ENCODE measurements at places on chromosomes 12 and 14.
A peak's percentile ranks its signal among the peaks of the same experiment; 100 is the strongest.

DNA sequence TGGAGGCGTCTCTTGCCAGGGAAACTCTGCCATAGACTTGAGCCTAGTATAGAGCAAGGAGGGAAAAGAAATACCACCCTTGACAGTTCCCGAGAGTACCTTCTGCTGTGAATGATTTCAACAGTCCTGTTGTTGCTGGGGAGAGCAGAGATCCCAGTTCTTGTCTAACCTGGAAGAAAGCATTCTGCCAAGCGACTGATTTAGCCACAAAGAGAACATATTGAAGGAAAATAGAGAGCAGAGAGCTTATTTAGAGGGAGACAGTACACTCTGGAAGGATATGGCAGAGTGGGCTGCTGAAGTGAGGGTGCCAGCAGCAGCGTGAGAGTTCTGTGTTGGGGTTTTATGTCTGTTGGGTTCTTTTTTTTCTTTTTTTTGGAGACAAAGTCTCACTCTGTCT lies 966.9 kb upstream of the TMEM132C start:
- DNase-seq, result no peak

DNA sequence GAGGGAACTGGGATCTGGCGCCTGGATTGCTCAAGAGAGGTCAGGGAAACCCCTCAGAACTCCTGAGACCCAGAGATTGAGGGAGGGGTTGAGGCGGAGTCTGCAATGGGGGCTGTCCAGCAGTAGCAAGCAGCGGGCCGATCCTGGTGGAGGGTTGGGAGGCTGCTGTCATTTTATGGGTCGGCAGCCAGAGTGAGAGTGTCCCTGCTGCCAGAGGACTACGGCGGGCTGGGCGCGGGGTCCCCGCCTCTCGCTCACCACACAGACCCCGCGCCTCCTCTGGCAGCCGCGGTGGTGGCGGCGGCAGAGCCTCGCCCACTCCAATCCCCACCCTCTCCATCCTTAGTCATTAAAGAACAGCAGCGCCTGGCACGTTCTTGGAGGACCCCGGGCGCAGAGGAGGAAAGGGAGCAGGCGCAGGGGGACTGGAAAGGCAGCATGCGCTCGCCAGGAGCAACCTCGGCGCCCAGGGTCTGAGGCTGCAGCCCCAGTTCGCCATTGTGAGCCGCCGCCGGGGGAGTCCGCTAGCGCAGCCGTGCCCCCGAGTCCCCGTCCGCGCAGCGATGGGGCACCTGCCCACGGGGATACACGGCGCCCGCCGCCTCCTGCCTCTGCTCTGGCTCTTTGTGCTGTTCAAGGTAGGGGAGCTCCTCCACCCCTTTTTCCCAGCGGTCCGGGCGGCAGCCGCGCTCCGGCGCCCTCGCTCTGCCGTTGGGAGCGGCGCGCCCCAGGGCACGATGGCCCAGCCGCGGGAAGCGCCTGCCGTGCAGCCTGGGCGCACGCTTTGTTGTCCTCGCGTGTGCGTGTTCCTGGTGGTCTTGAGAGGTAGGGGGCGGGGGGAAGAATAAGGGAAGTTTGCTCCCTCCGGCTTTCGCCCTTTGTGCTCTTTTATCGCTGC lies at the start of gene PTPRO:
PTPRO (plus strand) TSS at position 345 of the 898 bp plus-strand sequence.
- no peak for DNase-seq

DNA sequence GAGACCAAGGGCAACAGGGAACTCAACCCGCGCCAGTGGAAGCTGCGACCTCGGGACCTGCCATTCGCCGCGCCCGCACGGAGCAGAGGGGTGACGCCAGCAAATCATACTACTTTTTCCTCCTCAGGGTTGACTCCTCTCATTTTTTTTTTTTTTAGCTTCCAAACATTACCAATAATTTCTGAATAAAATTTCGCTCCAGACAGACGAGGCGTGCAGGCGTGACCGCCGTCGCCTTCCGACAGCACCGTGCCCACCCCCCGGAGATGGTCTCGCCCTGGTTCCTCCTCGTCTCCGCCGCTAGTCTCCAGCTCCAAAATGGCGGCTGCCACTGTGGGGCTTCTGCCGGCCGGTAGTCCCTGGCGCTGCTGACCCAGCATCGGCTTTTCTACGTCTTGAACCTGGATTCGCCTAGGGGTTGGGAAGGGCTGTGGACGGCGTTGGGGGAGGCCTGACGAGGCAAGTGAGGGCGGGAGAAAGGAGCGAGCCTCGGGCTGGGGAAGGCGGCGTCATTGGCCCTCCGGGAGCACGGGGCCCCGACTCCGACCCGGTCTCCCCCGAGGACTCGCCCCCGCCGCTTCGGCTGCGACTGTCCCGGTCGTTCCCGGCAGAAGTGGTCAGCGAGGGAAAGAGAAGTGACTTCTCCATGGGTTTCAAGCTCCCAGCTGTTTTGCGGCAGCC lies at the start of the genes CPSF2 and NDUFB1:
CPSF2 (plus strand) TSS at position 300 of the 681 bp plus-strand sequence. CDS start 9,016 bp downstream, outside the sequence.
NDUFB1 (minus strand) TSS at position 37 of the 681 bp plus-strand sequence. CDS start 4,069 bp downstream, outside the sequence.
- DNase-seq, result peak; percentile 87

GRCh38 chr14:54487771-54488170 lies 1.0 kb downstream of the GMFB start:
- no peak for DNase-seq

GRCh38 chr12:66004922-66005703 lies 125.4 kb downstream of the LLPH start:
- DNase-seq, result no peak

- no peak for DNase-seq
These were observed 6.2 kb downstream of the C1QL4 start for GRCh38 chr12:49330631-49331379.

GRCh38 chr14:88975043-88975830 lies 150.8 kb downstream of the TTC8 start:
- DNase-seq, result no peak

DNA sequence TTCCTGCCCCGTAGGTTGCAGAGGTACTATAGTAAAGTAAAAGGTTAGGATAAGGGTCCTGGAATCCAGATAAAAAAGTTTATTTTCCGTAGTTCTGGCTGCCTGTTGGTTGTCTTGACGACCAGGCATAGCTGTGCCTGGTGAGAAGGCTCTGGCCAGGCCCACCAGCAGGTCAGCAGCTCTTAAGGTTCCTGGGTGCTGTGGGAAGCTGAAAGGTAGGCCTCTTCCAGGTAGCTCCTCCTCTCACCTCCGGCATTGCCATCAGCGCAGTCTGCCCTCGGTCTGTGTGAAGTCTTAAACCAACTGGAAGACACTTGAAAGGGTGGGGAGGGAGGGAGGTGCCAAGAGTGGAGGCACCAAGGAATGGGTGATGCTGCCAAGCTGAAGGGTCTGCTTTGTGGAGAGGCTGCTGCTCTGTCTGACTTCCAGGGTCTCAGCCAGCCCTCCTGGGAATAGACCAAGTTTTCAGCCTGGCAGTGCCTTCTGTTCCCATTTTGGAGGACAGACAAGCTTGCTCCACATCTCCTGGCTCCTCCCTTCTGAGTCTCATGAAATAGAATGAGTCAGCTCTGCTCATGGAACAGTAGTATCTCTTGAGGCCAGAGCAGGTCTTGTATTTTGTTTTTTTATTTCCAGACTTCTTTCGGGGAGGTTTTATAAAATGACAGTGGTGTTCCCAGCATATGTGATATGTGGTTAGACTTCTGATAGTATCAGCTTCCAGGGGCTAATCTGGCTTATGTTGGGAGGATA lies 5.2 kb upstream of the ACADS start:
- no peak for DNase-seq

- DNase-seq, result no peak
These were observed 255.8 kb downstream of the CCDC91 start for GRCh38 chr12:28446031-28446430.

DNA sequence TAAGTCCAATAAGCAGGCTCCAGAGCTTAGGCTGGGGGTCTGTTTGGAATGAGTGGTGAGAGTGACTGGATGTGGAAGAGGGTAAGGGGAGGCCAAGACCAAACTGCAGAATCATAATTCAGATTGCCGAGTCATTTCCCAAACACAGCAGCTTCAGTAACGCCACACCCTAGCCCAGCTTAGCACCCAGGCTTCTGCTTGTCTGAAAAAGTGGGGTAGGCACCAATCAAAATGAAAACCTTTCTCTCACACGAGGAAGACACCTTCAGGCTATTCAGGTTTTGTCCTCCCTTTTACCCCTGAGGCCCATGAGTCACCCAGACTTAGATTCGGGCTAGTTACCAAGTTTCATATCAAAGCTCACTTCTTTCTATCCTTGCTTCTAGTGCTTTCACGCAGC lies 306.1 kb downstream of the DAD1 start:
- no peak for DNase-seq

GRCh38 chr12:93862424-93862823 lies 185.2 kb downstream of the CRADD start:
- DNase-seq, result no peak

GRCh38 chr14:86035882-86036281 lies 505.9 kb downstream of the FLRT2 start:
- no peak for DNase-seq

GRCh38 chr12:15705606-15706005 lies 83.6 kb downstream of the EPS8 start:
- DNase-seq, result no peak

- no peak for DNase-seq
These were observed 32.9 kb downstream of the CALM1 start for GRCh38 chr14:90429754-90430153.

GRCh38 chr12:47221256-47222023 lies 141.7 kb upstream of the AMIGO2 start:
- no peak for DNase-seq

GRCh38 chr12:31353750-31354708 lies 28.1 kb upstream of the SINHCAF start:
- no peak for DNase-seq

DNA sequence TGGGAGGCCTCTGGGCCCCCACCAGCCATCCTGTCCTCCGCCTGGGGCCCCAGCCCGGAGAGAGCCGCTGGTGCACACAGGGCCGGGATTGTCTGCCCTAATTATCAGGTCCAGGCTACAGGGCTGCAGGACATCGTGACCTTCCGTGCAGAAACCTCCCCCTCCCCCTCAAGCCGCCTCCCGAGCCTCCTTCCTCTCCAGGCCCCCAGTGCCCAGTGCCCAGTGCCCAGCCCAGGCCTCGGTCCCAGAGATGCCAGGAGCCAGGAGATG lies 729 bp upstream of the GAPDH start:
- no peak for DNase-seq

- peak; percentile 53 for DNase-seq
These were observed 54.2 kb downstream of the C12orf42 start for GRCh38 chr12:103441437-103442181.

DNA sequence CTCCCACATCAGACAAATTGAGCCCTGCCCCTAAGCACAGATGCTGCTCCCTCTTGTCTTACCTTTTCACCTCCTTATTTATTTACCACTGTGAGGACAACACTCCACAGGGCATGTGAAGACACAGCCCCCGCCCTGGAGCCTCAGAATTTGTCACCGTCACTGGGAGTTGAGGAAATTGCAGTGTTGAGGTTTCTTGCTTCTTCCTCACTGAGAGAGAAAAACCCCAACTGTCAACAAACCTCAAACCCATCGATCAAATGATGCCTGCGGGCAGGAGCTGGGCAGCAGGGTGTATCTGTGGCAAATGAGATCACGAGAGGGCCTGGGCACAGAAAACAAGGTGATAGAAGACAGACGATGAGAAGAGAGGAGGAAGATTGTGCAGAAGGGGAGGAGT lies 30.5 kb upstream of the PLEKHG3 start:
- peak; percentile 69 for DNase-seq

- no peak for DNase-seq
These were observed 2.8 kb upstream of the ART4 start for GRCh38 chr12:14846042-14846587.

GRCh38 chr12:42669553-42669952 lies 80.0 kb upstream of the PRICKLE1 start:
- DNase-seq, result no peak

DNA sequence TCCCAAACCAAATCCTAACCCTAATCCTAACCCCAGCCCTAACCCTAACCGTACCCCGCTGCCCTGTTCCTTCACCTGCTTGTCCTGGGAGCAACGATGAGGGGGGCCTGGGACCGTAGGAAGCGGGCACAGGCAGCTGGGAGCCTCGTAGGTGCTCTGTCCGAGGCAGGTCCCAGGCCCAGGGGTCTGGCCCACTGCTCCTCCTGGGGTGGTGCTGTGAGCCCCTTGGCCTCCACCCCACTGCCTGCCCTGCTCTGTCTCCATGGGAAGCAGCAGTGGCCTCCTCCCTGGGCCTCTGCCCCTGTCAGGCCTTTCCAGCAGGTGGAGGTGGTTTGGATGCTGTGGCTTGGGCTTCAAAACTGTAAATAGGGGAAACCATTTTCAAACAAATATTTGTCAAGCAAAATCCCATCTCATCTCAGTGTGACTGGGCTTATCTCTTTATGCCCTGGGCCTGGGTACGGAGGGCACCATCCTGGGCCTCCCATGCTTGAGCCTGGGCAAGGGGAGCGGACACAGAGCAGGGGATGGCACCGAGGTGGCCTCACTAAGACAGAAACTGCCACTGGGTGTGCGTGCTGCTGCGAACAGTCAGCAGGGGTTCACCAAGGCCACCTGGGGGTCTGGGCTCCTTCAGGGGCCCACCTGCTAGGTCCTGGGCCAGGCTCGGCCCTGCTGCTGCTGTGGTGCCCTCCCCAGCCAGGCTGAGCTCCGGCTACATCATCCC lies 3.7 kb upstream of the BEGAIN start:
- no peak for DNase-seq

GRCh38 chr12:124949779-124950728 lies 35.6 kb upstream of the UBC start:
- DNase-seq, result no peak

DNA sequence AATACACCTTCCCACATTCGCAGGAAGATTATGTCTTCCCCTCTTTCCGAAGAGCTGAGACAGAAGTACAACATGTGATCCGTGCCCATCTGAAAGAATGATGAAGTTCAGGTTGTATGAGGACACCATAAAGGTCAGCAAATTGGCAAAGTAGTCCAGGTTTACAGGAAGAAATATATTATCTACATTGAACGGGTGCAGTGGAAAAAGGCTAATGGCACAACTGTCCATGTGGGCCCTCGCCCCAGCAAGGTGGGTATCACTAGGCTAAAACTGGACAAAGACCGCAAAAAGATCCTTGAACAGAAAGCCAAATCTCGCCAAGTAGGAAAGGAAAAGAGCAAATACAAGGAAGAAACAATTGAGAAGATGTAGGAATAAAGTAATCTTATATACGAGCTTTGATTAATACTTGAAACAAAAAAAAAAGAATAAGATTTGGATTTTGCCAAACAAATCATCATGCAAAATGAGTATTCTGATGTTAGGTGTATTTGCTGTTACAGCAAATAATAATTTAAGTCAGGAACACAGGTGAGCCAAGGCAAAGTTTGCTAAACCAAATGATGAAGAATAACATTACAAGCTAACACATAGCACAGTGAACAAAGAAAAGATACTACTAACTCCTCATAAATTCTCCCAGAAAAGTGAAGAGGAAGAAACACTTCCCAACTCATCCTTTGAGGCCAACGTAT lies 30.6 kb downstream of the FAM186A start:
- DNase-seq, result no peak
